Thoracic aorta endothelial cell (primary cell): ENCODE measurements at places on chromosomes 2 and 18. TPM values are rescaled to one million over a fixed set of nuclear protein-coding genes. Genes with fewer than 3 reads are reported as not detected.

Gene POLR1B
- 32.2 and 36.1 TPM in 2 replicates for total RNA-seq

Gene VSNL1
- not detected in 2 replicates for total RNA-seq

Gene GNLY
- total RNA-seq: not detected in 2 replicates

Gene UGT1A10
- total RNA-seq: not detected in 2 replicates

Gene DSC2
- total RNA-seq: 0.14 TPM in 1 of 2 replicates, not detected in the other

Gene SERPINB10
- total RNA-seq: 0.07 TPM in 1 of 2 replicates, not detected in the other

Gene MROH2A
- total RNA-seq: not detected in 2 replicates

Gene ANKRD53
- 0.13 and 0.50 TPM in 2 replicates for total RNA-seq

Gene DSEL
- total RNA-seq: 8.4 and 14.6 TPM in 2 replicates

Gene GPR45
- total RNA-seq: not detected in 2 replicates

Gene GCKR
- total RNA-seq: 9.2 and 9.6 TPM in 2 replicates

Gene GALNT5
- under 0.01 TPM in 1 of 2 replicates, not detected in the other for total RNA-seq

Gene GRHL1
- 0.86 and 0.93 TPM in 2 replicates for total RNA-seq

Gene FN1
- total RNA-seq: 1,060 and 2,196 TPM in 2 replicates

Gene C2orf78
- total RNA-seq: not detected in 2 replicates

Gene DUSP2
- total RNA-seq: 0.27 and 0.93 TPM in 2 replicates

Gene SLC35G4
- not detected in 2 replicates for total RNA-seq

Gene MYO5B
- 0.27 and 0.36 TPM in 2 replicates for total RNA-seq

Gene LCLAT1
- total RNA-seq: 26.7 and 31.5 TPM in 2 replicates

Gene CERKL
- not detected in 2 replicates for total RNA-seq
